ENCODE measurements at places on chromosomes 3 and 15.

GRCh38 chr3:191740712-191741111, 279.7 kb downstream of the PYDC2 start:
- DNase-seq: no peak

- no peak for DNase-seq
Observed at GRCh38 chr15:89628301-89628700, 27.0 kb downstream of the KIF7 start.

DNA sequence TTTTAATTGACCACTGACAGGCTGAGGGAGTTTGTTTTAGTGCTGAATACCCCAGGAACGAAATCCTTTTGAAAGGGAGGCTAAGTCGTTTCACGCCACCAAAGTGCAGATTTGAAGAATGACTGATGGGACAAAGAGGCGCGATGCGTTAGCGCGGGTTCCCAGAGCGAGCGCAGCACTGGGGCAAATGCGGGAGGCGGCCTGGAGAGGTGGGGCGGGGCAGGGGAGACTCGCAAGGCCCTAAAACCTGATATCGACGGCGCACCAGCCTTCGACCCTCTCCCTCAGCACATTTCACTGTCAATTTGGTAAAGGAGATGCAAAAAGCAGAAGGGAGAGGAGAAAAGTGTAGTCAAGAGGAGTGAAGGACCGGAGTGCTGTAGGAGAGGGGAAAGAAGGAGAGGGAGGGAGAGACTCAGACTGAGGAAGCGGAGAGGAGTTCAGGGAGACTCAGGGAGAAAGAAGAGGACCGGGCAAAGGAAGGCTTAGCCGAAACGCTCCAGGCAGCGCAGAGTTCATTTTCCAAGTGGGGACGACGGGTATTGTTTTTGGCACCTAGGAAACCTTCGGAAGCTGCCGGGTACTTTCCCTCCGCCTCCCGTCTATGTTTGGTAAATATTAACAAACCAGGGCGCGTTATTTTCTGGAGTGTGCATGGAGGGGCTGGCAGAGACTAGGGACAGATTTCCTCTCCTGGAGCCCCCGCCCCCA, 3.8 kb upstream of the FOXB1 start:
- no peak for DNase-seq

GRCh38 chr3:52222319-52223221, 2.9 kb downstream of the TLR9 start:
- DNase-seq: no peak

DNA sequence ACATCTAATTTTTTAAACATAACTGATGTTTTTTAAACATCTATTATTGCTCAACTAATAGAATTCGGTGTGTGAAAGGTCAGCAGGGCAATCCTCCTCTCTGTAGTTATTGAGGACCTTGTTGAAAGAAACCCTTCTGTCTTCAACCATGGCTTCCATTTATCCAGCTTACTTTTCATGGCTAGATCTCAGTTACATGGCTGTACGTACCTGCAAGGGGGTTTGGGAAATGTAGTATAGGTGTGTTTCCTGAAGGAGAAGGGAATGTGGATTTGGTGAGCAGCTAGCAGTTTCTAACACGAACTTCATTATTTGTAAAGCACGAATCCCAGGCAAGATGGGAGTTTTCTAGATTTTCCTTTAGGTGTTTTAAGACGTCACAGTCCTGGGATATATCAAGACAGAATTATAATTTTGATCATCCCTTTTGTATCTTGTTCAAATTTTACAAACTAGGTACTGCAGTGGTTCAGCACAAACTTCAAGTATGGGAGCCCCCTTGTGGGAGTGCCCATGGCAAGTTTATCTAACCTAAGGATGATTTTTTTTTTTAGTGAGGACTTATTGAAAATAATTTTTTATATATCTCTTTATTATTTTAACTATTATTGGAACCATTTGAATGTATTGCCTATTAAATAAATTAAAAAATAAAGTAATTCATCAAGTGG, 41.6 kb downstream of the FBXL2 start:
- no peak for DNase-seq

DNA sequence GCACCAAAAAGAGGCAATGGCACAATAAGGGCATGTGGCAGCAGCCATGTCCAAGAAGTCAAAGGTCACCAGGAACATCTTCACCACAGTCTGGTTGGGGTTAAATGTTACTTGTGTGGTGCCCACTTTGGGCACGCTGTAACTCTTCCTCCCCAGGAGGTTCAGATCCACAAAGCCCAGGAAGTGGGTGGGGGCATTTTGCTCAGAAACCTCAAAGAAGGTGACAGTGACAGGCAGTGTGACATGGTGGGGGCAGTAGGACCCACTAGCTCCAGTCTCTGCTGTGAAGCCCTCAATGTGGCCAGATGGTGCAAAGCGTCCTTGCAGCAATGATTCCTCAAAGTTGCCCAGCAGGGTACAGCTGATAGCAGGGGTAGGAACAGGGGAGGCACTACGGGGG, 5.8 kb downstream of the ZNF80 start:
- DNase-seq: no peak

- no peak for DNase-seq
Observed at GRCh38 chr3:108487439-108487838, 23.0 kb downstream of the MYH15 start.

DNA sequence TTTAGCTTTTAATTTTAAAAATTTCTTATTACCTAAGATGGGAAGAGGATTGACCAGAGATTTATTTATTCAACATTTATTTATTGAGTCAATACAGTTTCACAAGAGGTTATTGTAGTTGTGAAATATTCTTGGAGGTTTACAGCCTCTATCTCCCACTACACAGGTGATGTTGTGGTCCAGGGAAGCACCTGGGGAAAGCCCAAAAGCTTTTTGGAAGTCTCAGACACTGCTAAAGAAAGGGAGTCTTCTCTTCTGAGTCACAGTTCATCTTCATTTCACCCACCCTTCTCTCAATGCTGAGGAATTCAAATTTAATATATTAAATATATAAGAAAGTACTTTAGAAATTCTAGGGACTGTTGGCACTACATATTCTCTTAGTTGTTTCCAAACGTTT, 41.8 kb downstream of the SERPINI1 start:
- no peak for DNase-seq

DNA sequence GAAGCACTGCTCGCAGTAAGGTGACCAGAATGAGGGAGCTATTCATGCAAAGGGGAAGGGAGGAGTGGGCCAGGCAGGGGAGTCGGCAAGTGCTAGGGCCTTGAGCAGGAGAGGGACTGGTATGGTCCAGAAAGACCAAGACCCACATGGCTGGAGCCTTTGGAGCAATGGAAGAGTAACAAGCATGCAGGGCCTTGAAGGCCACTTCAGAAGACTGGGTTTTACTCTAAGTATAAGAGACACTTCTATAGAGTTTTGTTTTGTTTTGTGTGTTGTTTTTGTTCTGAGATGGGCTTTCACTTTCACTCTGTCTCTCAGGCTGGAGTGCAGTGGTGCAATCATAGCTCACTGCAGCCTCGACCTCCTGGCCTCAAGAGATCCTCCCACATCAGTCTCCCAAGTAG, 42.0 kb downstream of the BFSP2 start:
- no peak for DNase-seq

- DNase-seq: no peak
Observed at GRCh38 chr3:171838218-171838720, 4.9 kb upstream of the TMEM212 start.
